ENCODE measurements at places on chromosomes 11 and 22. TPM values are rescaled to one million over a fixed set of nuclear protein-coding genes. Genes with fewer than 3 reads are reported as not detected.

Gene B4GALNT4
- 0.20 TPM for total RNA-seq

DNA sequence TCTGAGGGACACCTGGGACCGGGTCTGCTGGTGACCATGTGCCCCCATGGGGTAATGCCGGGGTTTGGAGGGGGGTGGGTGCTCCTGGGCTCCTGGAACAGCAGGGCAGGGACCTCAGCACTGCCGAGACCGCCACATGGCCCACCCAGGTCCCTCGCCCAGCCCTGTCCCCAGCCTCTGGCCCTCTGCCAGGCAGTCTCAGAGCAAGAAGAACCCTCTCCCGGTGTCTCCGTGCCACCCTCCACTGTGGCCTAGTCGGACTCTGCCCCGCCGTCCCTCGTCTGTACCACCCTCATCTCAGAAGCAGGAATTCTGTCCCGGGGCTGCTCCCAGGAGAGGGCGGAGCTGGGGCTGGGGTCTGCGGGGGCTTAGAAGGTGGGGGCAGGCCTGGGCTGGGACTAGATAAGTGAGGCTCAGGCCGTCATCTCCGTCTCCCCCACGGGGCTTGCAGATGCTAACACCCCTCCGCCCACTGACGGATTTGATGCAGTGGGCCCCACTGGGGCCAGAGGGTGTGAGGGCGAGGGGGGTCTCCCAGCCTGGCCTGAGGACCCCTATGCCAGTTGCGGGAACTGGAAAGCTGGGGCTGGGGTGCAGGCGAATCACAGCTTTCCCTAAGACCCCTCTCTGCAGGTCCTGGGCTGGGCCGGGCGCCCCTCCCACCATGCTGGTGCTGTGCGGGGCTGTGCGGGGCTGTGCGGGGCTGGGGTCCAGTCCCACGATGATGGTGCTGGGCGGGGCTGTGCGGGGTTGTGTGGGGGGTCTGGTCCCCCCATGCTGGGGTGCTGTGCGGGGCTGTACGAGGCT lies 1.1 kb downstream of the MUC5AC start:
- no peak for DNase-seq

DNA sequence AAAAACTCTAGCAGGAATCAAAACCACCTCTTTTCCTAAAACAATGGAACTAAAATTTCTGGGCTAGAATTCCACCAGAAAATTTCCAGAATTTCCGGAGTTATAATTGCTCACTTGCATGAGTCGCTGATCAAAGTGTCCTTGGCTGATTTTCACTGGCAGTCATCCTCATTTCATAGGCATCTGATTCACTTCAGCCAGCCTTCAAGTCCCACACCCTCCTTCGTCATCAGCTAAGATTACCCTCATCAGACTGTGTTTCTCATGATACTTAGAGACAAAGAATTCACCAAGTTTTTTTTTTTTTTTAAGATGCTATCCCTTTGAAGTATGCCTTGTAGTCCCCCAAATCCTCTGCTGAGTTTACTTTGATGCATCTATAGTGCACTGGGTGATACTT lies 71.5 kb upstream of the RAB38 start:
- no peak for DNase-seq

DNA sequence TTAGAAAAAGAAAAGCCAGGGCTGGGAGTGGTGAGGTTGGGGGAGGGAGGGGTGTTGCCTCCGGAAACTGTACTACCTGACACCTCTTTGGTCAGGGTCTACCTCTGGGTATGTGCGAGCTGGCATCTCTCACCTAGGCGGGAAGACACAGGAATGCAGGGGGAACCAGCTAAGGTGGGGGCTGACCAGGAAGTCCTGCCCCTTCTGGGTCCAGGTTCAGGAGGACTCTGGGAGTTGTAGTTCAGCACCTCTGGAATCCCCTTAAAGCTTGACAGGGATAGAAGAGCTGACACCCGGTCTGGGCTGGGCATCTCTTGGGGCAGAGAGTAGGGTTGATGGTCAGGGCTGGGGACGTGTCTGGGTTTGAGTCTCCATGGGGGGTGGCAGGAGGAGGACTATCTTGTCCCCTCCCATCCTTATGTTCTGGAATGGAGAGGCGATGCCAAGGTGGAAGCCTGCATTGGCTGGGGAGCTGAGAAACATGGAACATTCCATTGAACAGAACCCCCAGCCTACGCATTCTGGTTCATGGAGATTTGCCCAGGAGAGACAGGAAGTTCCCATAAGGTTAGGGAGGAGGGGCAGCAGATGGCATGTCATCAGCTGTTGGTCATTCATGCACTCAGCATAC lies 2.1 kb upstream of the KIAA1671 start:
- DNase-seq = peak; percentile 17

Gene BLID
- 0.22 TPM for total RNA-seq

GRCh38 chr22:38845004-38845740 lies 1.3 kb upstream of the NPTXR start:
- no peak for DNase-seq

DNA sequence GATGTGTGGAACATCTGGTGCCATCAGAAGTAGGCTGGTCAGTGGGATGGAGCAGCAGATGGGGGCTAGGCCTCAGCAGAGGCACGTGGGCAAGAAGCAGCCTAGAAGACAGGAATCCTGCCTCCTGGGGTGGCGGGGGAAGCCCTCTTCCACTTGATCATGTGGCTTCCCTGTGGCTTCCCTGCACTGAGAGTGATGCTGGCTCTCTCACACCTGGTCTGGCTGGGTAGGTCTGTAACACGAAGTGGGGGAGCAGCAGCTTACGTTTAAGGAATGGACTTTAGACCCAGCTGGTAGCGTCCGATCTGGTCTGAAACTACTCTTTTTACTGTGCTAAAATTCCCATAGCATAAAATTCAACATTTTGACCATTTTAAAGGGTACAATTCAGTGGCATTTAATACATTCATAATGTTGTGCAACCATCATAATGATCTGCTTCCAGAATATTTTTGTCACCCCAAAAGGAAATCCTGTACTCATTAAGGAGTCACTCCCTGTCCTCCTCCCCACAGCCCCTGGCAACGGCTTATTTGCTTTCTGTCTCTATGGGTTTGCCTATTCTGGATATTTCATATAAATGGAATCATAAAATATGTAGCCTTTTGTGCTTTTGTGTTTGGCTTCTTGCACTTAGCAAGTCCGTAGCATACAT lies 21.7 kb downstream of the PTPN5 start:
- DNase-seq = no peak

GRCh38 chr11:125457814-125458343 lies 38.2 kb downstream of the FEZ1 start:
- DNase-seq = peak; percentile 31

Data from lung microvascular endothelial cell (primary cell).